ENCODE measurements at places on chromosomes 11 and 22.

GRCh38 chr11:97537407-97538150, 1147.8 kb downstream of the JRKL start:
- DNase-seq = no peak

GRCh38 chr22:41917903-41918791, 3.3 kb upstream of the SHISA8 start:
- no peak for DNase-seq

- no peak for DNase-seq
These were observed 171.1 kb upstream of the SEZ6L start for GRCh38 chr22:25997886-25998775.

GRCh38 chr11:20654038-20654437, 15.3 kb upstream of the NELL1 start:
- no peak for DNase-seq

DNA sequence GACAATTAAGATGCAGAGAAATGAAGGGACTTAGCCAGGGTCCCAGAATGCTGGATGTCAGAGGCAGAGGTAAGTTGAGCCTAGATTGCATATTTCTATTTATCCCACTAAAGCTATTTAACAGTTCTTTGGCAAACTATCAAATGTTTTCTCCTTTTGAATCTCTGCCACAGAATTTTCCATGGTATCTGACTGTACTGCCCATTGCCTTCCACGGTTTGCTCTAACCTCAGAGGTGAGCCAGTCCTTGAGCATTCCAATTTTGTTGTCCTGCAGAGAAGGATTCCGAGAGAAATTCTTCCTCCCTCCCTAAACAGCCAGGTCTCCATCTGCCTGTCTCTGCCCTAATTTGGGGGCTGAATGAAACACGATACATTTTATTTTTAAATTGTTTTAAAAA, 368.3 kb upstream of the SYN3 start:
- no peak for DNase-seq

DNA sequence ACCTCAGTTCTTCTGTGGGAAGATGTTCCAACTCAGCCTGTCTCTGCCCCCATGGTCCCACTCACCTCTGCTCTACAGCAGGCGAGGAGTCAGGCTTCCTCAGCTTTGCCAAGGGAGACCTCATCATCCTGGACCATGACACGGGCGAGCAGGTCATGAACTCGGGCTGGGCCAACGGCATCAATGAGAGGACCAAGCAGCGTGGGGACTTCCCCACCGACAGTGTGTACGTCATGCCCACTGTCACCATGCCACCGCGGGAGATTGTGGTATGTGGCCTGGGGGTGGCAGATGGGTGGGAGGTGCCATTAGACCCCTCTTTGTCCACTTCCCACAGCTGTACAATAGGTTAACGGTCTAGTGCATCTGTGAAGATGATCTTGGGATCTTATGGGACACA, 73.3 kb downstream of the MYO7A start:
- DNase-seq = no peak

GRCh38 chr22:24887260-24887659, 59.2 kb downstream of the LHFPL7 start:
- DNase-seq = no peak

DNA sequence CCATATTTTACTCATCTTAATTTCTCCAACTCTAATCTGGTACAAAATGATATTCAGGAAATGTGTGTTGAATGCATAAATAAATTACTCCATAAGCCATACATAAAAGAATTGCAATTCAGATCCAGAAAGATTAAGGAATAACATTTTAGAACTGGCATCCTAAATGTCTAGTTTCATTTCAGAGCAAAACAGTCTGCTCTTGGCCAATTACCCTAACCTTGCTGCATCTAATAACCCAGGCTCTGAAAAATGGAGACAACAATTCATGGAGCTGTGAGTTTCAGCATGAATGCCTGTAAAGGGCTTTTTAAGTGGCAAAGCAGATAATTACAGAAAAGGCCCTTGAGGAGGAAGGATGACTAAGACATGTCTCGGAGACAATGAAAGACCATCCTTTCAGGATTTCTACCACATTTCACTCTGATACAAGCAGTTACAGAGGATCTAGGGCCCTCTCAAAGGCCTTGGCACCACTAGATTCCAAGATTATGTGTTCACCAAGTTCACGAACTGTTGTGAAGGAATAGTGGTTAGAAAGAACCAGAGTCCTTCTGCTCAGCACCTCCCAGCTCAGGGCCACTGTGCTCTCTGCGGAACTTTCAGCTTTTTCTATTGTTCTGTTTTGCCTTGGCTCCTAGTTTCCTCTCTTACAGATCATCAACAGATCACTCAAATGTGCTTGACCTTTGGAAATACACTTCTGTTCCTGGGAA, 157.6 kb upstream of the BLID start:
- DNase-seq = no peak

GRCh38 chr22:38415561-38416321, 39.3 kb downstream of the KCNJ4 start:
- no peak for DNase-seq

GRCh38 chr11:86461892-86462291, 87.2 kb downstream of the CCDC81 start:
- DNase-seq = no peak

DNA sequence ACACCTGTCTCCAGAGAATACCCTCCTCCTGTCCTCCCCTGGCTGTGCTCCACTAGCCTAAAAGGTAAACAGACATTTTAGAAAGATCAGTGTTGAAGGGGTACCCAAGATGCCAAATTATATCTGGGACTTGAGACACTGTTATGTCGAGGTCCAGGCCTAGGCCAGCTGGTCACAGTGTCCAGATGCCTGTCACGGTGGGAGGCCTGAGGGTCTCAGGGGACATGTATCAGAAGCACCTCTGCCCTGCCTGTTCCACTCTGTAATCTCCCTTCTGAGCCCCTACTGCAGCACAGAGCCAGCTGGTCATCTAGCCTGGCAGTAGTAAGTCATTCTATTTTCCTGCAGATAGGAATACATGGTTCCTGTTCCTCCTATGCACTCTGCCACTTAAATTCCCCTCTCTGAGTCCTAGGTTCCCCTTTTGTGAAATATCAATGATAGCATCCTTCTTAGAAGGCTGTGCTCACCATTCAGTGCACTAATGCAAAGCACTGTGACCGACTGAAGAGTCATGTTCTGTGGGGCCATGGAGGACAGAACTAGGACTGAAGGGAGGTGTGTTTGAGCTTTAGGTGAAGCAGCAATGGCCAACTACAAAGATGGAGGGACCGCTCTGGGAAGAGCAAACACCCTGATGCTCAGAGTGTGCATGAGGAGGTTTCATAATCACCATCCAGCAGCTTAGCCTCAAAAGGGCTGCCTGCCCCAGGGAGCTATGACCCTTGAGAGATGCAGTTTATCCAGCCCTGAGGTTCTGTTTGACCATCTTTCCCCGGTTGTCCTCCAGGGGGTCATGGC, 44.8 kb upstream of the TUB start:
- no peak for DNase-seq

DNA sequence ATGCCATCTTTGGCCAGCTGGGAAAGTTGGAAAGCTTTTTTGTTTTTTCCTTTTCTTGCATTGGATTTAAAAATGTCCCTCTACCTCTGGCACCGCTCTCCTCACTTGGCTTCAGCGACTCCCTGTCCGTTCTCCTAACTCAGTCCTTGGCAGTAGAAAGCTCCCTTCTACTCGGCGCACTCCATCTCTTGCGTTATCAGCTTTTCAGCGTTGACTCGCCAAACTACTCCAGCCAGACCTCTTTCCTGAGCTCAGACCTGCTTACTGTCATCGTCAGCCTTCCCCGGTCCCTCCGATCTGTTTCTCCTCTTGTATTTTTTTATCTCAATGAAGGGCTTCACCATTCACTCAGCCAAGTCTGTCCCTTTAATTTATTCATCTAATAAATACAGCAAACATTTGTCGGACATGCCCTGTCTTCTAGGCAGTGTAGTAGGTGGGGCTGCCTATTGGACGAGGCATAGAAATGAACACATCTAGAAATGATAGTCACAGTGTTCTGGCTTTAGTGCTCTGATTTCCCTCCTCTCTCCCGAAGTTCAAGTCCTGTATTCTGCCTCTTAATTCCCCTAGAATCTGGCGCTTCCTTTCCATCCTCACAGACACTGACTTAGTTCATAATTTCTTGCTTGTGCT, 839 bp downstream of the CEP164 start:
- no peak for DNase-seq

- DNase-seq = no peak
These were observed 12.0 kb downstream of the OR8A1 start for GRCh38 chr11:124581817-124582216.

- DNase-seq = no peak
These were observed 3.9 kb downstream of the CREB3L1 start for GRCh38 chr11:46281371-46281831.

GRCh38 chr11:133742353-133742752, 103.0 kb downstream of the SPATA19 start:
- no peak for DNase-seq

GRCh38 chr22:29171721-29172120, 34.0 kb upstream of the EMID1 start:
- no peak for DNase-seq

DNA sequence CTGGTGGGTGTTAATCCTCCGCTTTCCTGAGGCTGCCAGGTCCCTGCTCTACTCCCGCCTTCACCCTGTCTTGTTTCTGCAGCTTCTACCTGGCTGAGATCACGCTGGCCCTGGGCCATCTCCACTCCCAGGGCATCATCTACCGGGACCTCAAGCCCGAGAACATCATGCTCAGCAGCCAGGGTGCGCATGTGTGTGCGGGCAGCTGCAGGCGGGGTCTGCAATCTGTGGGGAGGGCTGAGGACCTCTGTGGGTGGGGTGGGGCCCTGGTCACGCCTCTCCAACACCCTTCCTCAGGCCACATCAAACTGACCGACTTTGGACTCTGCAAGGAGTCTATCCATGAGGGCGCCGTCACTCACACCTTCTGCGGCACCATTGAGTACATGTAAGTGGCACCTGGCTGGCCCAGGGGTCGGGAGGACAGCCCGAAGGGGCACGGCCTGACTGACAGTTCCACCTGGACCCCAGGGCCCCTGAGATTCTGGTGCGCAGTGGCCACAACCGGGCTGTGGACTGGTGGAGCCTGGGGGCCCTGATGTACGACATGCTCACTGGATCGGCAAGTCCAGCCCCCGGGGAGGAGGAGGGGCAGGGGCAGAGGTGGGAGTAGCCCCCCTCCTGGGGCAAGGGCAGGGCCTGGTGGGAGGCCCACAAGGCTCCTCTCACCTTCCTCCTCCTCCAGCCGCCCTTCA, 4.5 kb downstream of the RPS6KB2 start:
- no peak for DNase-seq

DNA sequence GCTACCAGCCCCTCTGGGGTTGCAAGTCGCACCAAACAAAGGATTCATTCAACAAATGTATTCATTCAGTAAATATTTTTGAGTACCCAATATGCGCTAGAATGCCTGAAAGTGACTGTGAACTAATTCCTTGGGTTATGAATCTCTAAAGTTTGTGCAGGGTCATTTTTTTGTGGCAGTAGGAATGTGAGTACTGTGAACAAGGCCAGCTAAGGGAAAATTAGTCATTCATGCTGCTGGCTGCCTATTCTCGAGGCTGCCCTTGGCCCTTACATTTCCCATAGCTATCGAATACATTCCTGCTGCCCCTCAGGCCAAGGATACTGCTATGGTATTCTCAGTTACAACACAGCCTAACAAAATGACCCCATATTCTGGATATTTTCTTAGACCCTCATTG, 141.6 kb downstream of the TRPC6 start:
- no peak for DNase-seq

DNA sequence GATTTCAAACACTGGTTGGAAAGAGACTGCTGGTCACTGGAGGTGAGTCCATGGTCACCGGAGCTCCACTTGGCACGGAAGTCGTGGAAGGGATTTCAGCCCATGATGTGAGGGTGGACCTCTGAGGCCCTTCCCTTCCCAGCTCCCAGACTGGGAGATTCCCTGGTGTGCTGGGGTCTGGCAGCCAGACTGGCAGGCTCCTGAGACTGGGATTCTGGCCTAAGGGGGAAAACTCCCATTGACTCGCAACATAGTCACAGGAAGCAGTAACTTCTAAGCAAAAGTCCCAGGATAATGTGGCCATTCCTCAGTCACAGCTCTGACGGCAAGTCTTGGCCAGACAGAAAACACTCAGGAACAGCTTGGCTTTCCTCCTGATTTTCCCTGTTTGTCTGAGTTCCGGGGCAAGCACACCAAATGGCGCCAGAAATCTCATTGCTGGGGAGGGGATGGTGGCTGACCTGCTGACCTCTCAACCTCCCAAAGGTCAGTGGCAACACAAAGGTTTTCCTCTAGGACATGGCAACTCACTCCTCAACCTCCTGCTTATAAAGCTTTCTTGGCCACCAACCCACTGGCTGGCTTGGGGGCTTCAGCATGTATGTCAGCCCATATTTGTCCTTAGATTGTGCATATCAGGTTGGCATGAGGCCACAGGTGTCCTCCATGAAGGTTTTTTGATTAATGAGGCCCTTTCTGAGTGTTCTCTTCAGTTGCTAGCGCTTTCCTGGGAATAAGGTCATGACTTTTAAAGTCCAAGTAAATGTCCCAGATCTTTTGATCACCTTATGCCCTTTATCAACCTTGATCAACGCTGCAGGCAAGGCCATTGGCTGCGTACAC, 99.5 kb downstream of the CCDC81 start:
- no peak for DNase-seq

DNA sequence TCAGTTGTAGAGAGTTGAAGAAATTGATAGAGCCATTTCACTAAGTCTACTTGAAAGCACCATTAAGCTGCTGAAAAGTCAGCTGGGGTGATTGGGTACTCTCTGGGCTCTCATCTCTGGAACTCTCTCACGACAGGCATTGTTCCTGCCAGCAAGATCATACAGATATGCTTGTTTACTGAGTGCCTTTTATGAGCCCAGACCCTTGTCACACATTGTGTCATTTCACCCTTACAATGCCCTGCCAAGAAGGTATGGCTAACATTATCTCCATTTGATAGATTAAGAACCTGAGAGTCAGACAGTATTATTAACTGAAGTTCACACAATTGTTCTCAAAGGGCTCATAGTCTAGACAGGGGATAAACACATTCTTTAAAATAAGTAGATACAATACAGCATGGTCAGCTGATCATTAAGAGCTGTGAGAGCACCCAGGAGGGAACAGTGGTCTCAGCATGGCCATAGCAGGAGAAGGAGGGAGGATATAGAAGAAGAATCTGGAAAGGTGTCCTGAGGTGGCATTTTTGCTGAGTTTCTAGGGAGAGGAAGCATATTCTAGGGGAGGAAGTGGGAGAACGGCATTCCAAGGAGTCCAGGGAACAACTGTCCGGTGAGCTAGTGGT, 580.5 kb downstream of the INSC start:
- no peak for DNase-seq

DNA sequence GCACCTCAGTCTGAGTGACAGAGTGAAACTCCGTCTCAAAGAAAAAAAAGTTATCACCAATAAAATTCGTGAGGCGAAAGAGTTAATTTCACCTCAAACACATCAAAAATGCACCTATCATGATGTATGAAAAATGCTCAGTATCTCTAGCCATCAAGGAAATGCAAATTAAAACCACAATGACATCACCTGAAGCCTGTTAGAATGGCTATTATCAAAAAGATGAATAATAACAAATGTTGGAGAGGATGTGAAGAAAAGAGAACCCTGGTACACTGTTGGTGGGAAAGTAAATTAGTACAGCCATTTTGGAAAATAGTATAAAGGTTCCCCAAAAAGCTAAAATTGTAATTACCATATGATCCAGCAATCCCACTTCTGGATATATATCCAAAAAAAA, 23.6 kb downstream of the CHEK2 start:
- no peak for DNase-seq

GRCh38 chr22:37320726-37321677, 38.7 kb downstream of the CYTH4 start:
- DNase-seq = no peak

Data from effector memory CD8-positive, alpha-beta T cell (primary cell).